ENCODE measurements at places on chromosomes 11 and 22. TPM values are rescaled to one million over a fixed set of nuclear protein-coding genes. Genes with fewer than 3 reads are reported as not detected.
A peak's percentile ranks its signal among the peaks of the same experiment; 100 is the strongest.

DNA sequence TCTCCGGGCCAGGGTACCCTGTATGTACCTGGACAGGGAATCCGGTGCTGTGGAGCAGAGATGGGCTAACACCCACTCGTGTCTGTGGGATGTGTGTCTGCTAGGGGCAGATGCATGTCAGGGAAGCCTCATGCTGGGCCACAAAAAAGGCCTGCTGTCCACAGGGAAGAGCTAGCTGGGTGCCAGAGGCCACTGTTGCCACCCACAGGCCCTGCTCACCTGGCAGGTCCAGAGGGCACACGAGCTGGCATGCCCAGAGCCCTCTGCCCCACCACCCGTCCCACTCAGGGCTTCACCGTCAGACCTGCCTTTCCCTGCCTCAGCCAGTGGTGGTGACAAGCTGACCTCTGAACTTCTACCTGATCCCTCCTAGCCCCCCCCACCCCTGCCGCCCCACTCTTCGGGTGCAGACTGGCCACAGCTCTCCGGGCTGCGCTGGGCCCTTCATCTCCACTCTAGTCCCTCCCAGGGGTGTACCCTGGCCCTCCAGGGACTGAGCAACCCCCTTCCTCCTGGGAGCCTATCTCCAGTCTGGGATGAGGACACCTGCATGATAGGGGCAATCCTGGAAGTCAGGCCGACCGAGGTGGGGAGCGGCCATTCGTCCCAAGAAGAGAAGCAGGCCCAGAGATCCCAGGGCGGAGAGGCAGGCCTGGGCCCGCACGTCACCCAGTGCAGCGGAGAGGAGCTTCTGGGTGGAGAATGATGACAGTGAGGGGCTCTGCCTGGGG is 1.4 kb downstream of the SLC25A22 start:
- no peak for DNase-seq

DNA sequence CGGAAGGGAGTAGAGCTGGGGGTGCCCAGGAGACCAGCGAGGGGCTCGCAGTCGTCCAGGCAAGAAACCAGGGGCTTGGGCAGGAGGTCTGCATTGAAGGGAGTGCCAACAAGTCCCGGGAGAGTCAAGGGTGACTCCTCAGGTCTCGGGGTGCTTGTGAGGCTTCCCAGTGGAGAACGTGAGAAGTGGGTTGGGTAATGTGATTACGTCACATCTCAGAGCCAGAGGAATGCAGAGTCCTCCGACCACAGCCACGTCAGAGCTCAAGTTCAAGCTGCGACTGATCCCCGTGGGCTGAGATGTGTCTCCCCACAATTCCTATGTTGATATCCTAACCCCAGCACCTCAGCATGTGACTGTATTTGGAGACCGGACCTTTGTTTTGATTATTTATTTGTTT is 89.7 kb upstream of the SHANK2 start:
- no peak for DNase-seq

DNA sequence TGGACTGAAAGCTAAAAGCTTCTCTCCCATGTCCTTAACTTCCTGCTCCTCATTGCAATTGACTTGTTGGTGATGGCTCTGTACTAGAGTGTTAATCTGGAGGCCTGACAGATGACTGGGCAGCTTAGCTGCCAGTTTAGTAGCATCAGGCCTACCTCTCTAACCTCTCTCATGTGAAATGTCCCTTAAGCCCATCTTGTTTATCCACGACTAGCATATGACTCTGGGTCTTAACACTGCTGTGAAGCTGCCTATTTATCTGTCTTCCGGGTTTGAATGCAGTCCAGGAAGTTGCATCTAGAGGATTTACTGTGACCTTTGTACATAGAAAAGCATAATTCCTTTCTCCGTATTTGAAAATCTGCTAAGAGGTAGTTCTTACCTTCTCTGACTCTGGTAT is 85.3 kb upstream of the HORMAD2 start:
- DNase-seq: peak; percentile 17

- DNase-seq: no peak
Measured at GRCh38 chr11:116871248-116871647, 33.8 kb upstream of the APOA1 start.

- no peak for DNase-seq
Measured at GRCh38 chr22:44195189-44195871, 14.6 kb downstream of the PARVG start.

Gene PTPRCAP
- polyA plus RNA-seq: 0.53 TPM
